WTC11 (cell line): ENCODE measurements at places on chromosomes 5 and 9. TPM values are rescaled to one million over a fixed set of nuclear protein-coding genes. Genes with fewer than 3 reads are reported as not detected.

The GFI1B gene
- total RNA-seq, result 0.41 to 0.78 TPM (median 0.77 TPM) in 3 replicates

The BARX1 gene
- total RNA-seq, result 8.9 to 10.6 TPM (median 9.0 TPM) in 3 replicates

The TMEM245 gene
- 40.8 to 47.2 TPM (median 43.2 TPM) in 3 replicates for total RNA-seq

GRCh38 chr5:134174841-134175839, 1.6 kb downstream of the SKP1 start:
- no peak for DNase-seq

DNA sequence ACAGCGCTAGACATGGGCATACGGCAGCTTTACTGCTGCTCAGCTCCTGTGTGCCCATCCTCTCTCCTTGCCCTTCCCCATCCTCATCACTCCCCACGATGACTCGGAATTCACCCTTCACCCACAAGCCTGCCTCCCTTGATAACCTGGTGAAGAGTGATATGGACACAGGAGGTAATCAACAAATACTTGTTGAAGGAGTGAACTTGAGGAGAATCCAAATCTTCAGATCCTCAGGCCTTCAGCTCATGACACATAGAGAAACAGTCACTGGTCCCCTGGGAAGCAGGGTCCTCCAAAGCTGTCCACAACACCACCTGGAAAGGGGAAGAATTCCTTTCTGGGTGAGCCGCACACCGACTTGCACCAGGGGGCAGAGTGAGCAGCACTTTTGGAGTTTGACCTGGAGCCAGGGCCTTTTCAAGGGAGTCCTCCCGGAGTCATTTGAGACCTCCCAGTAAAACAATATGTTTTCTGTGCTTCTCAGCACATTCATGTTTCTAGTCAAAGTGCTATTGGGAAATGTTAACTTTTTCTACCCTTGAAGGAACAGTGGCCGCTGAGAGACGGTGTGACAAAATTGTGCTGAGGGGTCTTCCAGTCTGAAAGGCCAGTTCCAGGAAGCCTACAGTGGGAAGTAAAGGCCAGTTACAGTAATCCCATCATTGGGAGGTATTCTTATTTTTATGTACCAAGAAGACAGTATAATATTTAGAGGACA, 332.3 kb downstream of the CWC27 start:
- peak; percentile 76 for DNase-seq

GRCh38 chr5:167965710-167966109, 325.7 kb upstream of the WWC1 start:
- DNase-seq, result no peak

DNA sequence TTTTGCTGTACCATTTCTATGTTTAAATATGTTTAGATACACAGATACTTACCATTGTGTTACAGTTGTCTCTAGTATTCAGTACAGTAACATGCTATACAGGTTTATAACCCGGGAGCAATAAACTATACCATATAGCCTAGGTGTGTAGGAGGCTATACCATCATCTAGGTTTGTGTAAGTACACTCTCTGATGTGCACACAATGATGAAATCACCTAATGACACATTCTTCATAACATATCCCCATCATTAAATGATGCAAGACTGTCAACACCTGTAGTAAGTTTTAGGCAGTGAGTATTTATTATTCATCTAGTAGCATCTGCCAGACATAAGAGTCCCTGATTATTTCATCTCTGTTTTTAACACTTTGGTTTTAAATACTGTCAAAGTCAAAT, 7.3 kb upstream of the DHFR start:
- DNase-seq, result no peak
